ENCODE measurements at places on chromosomes 13 and 19.

DNA sequence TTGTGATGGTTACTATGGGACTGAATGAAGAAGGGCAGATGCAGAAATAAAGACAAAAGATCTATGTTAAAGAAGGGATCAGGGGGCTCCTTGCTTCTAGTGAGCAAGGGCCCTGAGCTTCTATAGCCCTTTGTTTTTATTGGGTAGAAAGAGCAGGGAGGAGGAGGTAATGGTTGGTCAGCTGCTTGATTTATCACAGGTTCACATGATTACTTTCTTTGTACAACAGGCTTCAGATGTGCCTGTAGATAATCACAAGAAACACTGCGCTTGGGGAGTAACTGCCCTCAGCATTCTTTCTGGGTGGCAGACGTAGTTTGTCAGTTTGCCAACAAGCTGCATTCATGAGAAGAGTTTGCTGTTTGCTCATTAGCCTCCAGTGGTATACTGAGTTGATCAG, 4.8 kb upstream of the ZNF439 start:
- DNase-seq: no peak

DNA sequence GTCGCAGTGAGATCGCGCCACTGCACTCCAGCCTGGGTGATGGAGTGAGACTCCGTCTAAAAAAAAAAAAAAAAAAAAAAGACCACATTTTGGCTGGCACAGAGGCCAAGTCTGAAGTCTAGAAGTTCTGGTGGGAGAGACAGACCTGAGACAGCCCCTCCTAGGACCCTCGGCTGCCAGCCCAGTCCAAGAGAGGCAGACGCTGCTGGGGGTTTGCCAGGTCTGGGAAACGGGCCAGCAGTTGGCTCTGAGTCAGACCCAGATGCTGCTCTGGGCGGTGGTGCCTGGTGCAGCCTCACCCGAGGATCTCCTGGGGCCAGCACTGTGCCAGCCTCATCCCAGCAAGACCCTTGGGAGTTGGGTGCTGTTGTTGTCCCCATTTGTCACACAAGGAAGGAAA, 5.8 kb downstream of the FCHO1 start:
- DNase-seq: no peak

GRCh38 chr19:7928334-7928706, 2.4 kb upstream of the CTXN1 start:
- no peak for DNase-seq

- no peak for DNase-seq
These were observed 857.8 kb downstream of the GPC5 start for GRCh38 chr13:92256211-92256610.

- DNase-seq: no peak
These were observed 2.2 kb upstream of the COLGALT1 start for GRCh38 chr19:17553256-17553655.

DNA sequence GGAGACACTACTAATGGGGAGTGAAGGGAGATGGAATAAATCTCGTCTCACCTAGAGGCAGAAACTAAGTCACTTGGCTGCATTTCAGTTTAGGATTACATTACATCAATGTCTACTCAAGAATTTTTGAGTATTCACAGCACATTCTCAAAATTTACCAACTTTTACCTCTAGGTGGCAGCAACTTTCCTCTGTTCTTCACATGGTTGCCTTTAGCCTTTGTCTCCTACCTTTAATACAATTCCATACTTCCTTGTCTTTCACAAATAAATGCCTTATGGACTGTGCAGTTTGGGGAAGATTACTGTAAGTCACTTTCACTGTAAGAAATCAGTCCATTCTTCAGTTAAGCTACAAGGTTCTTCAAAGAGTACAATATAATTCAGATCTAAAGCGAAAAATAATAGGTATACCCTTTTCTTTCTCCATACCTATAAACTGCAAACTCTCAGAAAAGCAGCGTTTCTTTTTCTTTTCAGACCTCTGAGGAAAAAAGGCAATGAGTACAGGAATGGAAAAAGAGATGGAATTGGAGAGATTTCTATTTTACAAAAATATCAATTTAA, 379.4 kb downstream of the KLF12 start:
- peak; percentile 75 for DNase-seq

DNA sequence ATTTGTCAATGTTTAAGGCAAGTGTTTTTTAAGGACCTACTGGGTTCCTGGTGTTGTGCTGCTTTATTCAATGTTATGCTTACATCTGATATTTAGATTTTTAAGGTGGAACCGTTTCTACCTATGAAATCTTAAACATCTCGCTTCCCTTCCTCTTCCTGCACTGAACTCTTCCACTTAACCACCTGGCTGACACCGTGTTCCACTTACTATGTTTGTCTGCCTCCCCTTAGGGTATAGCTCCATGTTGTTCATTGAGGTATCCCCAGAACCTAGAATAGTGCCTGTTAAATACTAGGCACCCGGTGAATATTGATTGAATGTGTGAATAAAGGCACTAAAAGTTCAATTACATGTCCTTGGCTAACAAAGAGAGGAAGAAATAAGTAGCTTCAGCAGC, 104.9 kb downstream of the RNF17 start:
- no peak for DNase-seq

DNA sequence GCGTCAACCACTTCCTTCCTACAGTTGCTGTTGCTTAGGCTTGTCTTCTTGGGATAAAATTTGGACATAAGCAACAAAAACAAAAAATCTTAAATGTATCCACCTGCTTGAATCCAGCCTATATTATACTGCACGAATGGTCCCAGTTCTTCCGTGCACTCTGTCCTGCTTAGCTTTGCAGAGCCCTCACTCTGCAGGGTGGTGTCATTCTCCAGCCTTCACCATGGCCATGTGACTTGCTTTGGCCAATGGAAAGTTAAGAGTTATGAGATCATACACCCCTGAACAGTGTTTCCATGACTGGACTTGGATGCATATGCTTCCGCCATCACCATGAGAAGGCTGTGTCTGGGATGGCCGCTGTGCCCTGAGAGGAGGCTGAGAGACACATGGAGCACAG, 27.4 kb upstream of the SACS start:
- DNase-seq: no peak

GRCh38 chr13:41960637-41961465, at the start of gene VWA8:
Gene VWA8, minus strand, starts transcription at chr13:41961109. Its CDS starts 94 bp downstream, at chr13:41961015.
- peak; percentile 86 for DNase-seq

- DNase-seq: peak; percentile 96
These were observed at the start of gene FGF22 for GRCh38 chr19:639253-640160. Gene FGF22, plus strand, starts transcription at chr19:639879. Its CDS starts 47 bp downstream, at chr19:639926.

DNA sequence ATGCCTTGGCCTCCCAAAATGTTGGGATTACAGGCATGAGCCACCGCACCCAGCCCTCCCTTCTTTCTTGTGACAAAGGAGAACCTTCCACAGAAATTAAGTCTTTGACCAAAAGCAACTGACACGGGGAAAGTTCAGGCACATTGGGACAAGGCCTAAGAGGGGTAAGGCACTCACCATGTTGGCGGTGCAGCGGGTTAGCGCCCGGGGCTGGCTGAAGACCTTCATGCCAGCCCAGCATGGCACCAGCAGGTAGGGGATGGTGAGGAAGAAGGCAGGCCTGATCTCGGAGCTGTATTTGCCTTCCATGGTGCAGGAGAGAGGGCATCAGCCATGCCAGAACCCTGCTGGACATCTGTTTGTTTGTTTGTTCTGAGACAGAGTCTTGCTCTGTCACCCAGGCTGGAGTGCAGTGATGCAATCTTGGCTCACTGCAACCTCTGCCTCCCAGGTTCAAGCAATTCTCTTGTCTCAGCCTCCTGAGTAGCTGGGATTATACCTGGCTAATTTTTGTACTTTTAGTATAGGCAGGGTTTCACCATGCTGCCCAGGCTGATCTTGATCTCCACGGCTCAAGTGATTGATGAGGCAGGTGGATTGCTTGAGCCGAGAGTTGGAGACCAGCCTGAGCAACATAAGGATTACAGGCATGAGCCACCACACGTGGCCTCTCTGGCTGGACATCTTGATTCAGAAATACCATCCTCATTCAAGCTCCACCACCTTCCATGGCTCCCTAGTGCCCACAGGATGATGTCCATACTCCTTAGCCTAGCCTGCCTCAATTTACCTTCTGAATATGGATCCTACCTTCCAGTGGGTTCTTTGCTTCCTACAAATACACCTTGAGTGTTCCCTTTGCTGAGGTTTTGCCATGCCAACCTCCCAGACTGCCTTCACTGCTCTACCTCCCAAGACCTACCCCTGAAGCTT, 4.4 kb downstream of the TM6SF2 start:
- no peak for DNase-seq

DNA sequence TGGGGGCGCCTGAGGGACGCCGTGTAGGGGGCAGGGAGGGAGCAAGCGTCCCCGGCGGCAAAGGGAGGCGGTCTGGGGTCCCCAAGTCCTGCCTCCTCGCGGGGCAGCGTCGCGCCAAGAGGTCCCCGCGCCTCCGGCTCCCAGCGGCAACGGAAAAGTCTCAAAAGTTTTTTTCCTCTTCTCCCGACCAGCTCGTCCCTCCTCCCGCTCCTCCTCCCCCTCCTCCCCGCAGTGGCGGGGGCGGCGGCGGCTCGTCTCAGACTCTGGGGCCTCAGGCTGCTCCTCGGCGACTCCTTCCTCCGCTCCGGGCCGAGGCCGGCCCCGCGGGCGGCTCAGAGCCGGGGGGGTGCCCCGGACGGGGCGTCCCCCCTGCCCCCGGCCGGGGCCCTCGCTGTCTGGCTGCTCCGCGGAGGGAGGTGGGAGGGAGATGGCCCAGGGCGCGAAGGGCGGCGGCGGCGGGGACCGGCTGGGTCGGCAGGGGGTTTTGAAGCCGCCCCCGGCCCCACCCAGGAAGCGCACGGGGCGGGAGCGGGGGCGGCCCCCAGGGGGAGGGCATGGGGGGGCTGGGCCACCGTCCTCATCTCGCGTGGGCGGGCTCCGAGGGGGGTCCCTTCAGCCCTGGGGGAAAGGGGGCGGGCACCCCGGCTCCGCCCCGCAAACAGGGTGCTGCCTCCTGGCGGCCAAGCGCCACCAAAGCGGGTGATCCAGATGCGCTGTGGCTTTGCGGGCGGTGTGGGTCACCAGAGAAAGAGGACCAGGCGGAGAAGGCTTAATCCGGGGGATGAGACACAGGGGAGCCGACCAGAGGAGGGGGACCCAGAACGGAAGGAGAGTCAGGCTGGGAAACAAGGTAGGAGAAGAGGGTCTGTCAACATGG, at the start of gene TGFB1:
TGFB1 (minus strand) TSS at position 457 of the 877 bp plus-strand sequence. CDS start 878 bp downstream, outside the sequence.
- peak; percentile 96 for DNase-seq

GRCh38 chr19:53872762-53873161, 5.1 kb downstream of the MYADM start:
- no peak for DNase-seq

DNA sequence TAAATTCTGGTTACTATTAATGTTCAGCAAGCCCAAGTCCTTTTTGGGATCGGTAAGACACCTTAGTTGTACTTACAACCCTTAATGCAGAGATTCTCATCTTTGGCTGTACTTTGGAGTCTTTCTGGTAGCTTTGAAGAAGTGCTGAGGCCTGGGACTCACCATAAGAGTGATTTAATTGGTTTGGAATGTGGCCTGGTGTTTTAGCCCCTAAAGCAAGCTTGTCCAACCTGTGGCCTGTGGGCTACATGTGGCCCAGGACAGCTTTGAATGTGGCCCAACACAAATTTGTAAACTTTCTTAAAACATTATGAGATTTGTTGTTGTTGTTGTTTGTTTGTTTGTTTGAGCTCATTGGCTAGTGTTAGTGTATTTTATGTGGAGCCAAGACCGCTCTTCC, 215.3 kb downstream of the ZIC5 start:
- DNase-seq: no peak

GRCh38 chr13:21016487-21016886, 44.9 kb downstream of the LATS2 start:
- DNase-seq: no peak

DNA sequence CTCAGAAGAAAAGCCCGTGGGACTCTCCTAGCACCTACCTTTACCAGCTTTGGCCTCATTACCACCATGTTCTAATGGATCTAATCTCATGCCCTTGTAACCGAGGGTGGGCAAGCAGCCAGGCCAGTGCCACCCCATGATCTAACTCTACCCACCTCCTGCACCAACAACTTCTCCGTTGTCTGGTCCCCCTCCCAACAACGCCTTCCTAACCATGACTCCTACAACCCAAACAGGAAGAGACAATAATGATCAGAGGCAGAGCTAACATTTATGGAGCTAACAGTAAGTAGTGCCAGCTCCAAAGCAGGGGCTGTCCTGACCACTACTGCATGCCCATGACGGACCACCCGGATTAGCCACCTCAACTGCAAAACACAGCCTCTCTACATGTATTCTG, 3.5 kb downstream of the USP12 start:
- no peak for DNase-seq

DNA sequence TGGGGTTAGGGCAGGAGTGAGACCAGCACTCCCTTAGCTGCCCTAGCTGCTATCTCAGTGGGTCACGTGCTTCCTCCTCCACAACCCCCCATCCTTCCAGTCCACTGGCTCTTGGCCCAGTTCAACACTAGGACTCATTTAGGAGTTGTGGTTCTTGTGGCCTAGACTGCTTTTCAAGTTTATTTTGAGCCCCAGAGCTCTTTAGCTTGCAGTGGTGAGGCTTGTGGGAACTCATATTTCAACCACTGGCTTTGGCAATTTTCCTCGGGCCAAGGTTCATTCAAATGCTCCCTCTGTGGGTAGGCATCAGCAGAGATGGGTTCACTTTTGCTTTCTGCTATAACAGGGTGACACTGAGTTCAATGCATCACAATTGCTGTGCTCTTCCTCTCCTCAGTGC, 436.2 kb upstream of the SLITRK5 start:
- no peak for DNase-seq

DNA sequence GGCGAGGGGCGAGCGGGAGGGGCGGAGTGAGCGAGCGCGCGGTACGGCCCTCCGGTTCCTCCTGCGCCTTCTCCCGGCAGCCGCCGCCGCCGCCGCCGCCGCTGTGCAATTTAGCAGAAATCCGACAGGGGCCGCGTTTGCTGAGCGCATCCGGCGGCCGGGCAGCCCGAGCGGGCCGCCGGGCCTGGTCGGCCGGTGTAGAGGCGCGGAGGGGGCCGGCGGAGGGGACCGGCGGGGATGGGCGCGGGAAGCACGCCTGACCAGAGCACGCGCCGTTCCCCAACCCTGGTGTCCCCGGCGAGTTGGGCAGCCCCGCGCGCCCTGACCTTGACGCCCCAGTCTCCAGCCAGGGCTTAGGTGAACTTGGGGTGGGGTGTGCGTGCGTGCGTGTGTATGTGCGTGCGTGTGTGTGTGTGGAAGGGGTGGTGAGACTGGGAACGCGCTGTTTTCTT, 144.5 kb upstream of the ZNF536 start:
- peak; percentile 11 for DNase-seq

DNA sequence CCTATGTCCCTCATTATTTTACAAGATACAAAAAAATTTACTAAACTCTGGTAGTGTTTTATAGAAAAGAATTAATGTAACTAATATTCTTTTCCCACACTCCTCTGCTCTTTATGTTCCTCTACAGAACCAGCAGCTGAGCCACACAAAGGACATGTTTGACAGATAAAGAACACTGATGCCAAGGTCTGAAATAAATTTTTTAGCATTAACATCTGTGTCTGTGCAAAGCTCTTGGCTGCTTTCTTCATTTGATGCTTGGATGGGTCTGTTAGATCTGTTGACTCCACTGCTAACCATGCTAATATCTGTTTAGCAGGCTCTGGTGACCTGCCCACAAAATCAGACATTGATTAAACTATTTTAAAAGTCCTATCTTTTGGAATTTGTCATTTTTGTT, 2363.8 kb downstream of the PCDH9 start:
- DNase-seq: no peak

GRCh38 chr19:55487924-55488687, at the start of gene SSC5D:
Gene SSC5D, plus strand, starts transcription at chr19:55488436. Its CDS starts 154 bp downstream, at chr19:55488590.
- no peak for DNase-seq
